ENCODE measurements at places on chromosomes 3 and 15. TPM values are rescaled to one million over a fixed set of nuclear protein-coding genes. Genes with fewer than 3 reads are reported as not detected.

The ABHD17C gene
- 0.57 TPM for total RNA-seq

The GUCA1C gene
- total RNA-seq = not detected

The FOXB1 gene
- not detected for total RNA-seq

The C3orf20 gene
- not detected for total RNA-seq

The FAIM gene
- total RNA-seq = 21.5 TPM

The RTP3 gene
- not detected for total RNA-seq

The FGF12 gene
- total RNA-seq = 1.1 TPM

The SPTSSB gene
- 0.51 TPM for total RNA-seq

The FOXL2NB gene
- not detected for total RNA-seq

The ALDH1A3 gene
- total RNA-seq = 54.3 TPM

The CORO2B gene
- total RNA-seq = 10.1 TPM

The MKRN3 gene
- 0.51 TPM for total RNA-seq
